Activated gamma-delta T cell treated with Interleukin-2 at 50 U/mL for 16 hours (primary cell): ENCODE measurements at places on chromosomes 3 and 15.

GRCh38 chr3:50978991-50979667, 304.4 kb downstream of the DOCK3 start:
- DNase-seq: no peak

DNA sequence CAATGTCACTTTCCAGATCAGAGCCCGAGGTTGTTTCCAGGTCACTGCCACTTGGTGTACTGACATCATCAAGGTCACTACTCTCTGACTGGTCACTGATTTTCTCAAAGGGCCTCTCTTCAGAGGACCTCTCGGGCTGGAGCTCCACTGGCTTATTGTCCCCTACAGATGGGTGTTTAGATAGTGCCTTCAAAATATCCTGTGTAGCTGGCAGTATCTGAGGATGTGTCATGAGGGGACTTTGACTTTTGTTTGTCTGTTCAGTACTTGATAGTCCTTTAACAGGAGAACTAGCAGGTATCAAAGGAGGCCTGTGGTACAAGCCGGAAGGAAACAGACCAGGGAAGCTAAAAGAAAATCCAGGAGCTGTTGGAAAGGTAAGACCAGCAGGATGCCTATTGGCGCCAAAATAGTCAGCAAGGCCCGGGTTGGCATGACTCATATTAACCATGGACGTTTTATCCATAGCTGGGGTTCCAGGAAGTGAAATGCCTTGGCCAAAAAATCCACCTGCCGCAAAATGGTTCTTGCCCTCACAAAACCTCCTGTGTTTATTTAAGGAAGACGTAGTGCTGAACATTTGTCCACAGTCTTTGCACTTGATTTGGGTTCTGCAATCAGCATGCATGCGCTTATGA, 547.3 kb downstream of the MECOM start:
- no peak for DNase-seq

DNA sequence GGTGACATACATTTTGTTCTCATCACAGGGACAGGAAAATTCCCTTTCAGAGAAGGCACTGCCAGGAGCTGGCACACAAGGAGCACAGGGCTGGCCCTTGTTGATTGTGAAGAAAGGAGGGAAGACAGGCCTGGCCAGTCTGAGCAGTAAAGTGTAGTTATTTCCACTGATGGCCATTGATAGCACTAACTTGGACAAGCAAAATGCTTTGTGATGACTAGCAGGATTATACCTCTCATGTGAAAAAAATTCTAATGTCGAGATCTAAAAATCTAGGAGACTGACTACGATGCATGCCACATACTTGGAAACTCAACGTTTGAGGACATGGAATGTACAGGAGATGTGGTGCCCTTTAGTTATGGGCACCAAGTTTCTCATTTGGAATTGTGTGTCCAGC, 54.3 kb upstream of the ST8SIA2 start:
- DNase-seq: no peak

GRCh38 chr3:64022451-64023186, 675 bp downstream of the PSMD6 start:
- no peak for DNase-seq

- DNase-seq: no peak
Observed at GRCh38 chr3:194224471-194225417, 88.8 kb downstream of the HES1 start.

DNA sequence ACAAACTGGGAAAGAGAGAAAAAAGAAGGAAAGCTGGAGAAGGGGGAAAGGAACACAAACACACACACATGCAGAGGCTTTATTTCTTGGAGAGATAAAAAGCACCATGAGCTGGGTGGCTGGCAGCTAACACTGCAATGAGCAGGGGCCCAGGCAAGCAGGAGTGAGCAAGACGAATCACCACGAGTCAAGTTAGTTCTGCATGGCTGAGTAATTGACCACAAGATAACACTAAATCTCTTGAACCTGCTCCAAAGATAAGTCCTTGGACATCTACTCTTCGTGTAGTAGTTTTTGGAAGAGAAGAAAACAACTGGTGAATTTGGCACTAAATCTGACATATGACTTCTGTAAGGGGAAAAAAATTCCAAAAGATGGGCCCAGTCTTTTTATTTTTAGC, 100.9 kb downstream of the MYO5A start:
- DNase-seq: no peak

GRCh38 chr15:23411841-23412240, 35.2 kb downstream of the GOLGA6L2 start:
- DNase-seq: no peak

- no peak for DNase-seq
Observed at GRCh38 chr15:69793431-69793780, 304.3 kb downstream of the TLE3 start.

- DNase-seq: no peak
Observed at GRCh38 chr3:42432485-42432884, 22.1 kb upstream of the LYZL4 start.

DNA sequence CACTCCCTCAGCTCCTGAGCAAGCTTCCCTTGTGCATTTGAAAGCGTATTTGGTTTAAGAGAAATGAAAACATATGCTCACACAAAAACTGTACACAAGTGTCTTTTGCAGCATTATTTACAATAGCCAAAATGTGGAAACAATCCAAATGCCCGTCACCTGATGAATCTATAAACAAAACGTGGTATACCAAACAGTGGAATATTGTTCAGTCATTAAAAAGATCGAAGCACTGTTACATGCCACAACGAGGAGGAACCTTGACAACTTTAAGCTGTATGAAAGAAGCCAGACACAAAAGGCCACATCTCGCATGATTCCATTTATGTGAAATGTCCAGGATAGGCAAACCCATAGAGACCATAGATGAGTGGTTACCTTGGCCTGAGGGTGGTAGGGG, 71.6 kb upstream of the CMTM7 start:
- DNase-seq: no peak

DNA sequence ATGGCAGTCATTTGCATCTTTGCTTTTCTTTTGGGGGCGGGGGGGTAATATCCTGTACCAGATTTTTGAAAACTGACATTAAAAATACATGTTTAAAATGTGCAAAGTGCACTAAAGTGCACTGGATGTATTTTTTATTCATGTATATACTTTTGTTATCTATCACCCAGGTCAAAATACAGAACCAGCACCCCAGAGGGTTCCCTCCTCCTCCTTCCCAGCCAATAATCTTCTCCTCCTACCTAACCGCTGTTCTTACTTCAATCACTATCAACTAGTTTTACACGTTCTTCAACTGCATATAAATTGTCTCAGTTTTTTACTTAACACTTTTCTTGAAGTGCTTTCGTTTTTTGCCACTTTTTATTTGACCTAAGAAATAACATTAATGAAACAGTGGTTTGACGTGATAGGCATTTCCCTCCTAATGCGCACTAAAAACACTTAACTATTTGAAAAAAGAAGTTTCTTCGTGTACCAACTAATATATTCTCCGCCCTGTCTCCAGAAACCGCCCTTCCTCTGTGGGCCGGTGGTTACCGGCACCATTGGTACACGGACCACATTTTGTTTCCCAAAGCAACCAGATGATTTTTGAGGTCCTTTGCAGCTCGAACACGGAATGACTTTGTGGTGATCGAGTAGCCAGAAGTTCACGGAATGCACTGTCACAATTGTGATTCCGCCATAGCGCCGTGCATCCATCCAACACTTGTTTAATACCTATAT, 836 bp upstream of the AKAP13 start:
- peak; percentile 30 for DNase-seq

DNA sequence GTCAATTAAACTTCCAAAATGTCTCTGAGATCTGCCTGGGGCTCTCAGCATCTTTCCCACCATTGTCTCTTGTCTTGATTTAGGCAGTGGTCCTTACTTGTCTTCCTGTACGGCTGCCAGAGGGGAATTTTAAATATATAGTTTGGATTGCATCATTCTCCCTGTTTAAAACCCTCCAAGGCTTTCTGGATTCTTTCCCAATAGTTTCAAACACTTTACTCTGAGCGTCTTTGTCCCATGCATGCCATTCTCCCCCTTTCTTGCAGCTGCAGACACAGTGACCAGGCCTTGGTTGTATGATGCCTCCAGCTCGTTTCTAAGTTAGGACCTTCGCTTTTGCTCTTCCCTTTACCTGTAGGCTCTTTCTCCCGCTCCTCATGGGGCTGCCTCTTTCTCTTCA, 323.3 kb upstream of the CTNNB1 start:
- DNase-seq: no peak

DNA sequence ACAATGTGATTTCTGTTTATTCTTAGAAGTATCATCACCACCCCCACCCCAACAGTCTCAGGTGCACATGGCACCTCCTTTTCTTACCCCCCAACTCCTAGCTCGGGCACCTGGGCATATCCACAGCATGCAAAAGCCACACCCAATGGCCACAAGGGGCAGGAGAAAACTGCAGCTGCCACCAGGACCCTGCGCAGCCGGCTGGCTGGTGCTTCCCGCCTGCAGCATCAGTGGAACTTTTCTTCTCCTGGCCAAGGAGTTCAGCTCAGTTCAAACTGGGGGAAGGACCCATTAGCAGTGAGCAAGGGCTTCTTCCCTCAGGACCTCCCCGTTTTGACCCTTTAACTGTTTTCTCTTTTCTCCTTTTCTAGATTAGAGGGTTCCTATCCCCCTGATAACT, 44.8 kb downstream of the TM4SF18 start:
- no peak for DNase-seq

DNA sequence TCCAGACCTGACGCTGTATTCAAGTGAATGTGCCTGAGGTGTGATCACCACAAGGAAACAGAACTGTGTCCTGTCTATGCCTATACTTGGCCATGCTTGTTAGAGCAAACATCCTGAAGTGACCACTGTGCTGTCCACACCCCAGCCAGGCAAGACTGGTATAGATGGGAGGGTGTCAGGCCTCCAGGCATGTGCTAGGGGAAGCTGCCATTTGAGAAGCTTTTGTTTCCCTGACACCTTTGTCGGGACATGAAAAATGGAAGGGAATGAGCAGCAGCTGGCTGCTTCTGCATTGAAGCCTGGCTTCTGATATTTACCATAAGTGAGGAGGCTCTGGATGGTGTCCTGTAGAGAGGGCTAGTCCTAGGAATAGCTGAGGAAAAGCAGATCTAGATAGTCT, 106.2 kb downstream of the CPNE4 start:
- no peak for DNase-seq

DNA sequence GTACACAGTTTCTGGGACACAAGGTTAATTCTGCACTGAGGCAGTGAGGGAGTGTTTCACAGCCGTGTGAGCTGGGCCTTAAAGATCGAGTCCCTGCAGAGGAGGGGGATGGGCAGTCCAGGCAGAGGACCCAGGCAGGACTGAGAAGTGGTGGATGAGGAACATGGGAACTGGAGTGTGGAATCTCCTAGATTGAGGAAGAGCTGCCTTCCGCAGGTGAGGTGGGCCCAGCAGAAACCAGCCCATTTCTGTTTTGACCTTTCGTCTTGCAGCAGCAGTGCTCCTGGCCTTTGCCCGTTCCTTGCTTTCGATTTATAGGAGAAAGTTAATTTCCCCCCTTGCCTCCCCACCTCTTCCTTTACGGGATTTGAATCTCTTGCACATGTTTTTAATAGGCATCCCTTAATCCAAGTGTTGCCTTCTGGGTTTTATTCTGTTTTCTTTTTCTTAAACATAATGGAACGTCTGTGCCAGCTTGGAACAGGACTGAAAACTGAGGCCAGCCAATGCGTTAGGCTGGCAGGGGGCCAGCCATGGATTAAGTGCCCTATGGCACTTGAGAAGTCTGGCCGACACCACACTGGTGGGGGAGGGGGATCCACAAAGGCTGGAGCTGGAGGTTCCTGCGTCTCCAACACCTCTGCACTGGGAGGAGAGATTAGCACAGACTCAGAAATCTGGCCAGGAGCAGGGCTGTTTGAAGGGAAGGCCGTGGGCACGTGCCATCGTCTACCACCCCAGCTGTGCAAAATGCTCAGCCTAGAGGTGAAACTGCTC, 78.1 kb downstream of the AAGAB start:
- DNase-seq: no peak

- no peak for DNase-seq
Observed at GRCh38 chr3:49787536-49787935, 1.2 kb upstream of the IP6K1 start.

DNA sequence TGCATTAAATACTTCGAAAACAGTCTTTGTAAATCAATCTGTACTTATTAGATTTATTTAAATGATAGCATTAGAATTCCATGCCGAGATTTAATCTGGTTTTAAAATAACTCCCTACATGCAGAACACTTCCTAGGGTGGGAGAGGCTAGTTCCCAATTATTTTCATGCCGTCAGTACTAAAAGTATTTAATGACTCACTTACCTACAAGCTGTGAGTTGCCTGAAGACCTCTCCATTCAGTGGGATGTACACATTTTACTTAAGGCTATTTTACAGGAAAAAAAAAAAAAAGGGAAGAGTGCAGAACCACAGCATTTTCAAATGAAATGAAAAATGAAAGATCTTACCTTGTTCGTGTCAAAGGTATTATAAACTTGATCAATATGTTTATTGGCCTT, 469 bp downstream of the GUCA1C start:
- no peak for DNase-seq

- DNase-seq: no peak
Observed at GRCh38 chr15:63318344-63318743, 40.9 kb downstream of the APH1B start.

GRCh38 chr3:35137612-35138011, 501.7 kb upstream of the ARPP21 start:
- DNase-seq: no peak

DNA sequence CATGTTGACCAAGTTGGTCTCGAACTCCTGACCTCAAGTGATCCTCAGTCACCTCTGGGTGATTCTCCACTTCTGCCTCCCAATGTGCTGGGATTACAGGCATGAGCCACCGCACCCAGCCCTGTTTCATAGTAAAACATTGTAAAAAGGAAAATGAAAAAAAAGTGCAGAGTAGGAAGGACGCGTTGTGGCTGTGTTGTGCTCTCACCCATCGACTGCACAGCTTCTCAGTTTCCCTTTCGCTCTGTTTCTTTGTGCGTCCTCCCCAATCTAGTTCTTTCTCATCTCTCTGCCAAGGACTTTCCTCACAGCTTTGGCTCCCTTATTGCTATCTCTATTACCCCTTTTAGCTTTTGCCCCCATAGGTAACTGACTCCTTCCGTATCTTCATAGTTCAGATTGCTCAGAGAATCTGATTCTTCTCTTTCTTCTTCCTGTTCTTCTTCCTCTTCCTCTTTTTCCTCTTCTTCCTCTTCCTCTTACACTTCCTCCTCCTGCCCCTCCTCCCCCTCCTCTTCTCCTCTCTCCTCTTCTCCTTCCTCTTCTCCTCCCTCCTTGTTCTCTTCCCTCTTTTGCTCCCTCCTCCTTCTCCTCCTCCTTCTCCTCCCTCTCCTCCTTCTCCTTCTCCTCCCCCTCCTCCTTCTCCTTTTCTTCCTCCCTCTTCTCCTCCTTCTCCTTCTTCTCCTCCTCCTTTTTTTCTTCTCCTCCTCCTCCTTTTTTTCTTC, 81.1 kb upstream of the VGLL4 start:
- DNase-seq: no peak

GRCh38 chr3:149654188-149654601, 3.6 kb downstream of the WWTR1 start:
- DNase-seq: no peak

- no peak for DNase-seq
Observed at GRCh38 chr3:53544357-53544756, 49.9 kb downstream of the CACNA1D start.

DNA sequence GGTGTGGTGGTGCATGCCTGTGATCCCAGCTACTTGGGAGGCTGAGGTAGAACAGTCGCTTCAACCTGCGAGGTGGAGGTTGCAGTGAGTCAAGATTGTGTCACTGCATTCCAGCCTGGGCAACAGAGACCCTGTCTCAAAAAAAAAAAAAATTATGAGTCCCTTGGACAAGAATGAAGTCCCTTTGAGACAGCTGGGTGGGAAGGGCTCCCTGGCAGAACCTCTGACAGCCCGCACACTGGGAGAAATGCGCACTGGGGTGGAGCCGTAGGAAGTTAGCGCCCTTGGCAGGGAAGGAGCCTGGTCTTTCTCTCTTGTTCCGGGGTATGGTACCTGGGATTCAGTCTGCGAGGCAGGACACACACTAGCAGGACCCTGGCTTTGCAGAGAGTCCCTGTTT, 51.4 kb downstream of the SLC30A4 start:
- no peak for DNase-seq
